ENCODE measurements at places on chromosomes 16 and 17. TPM values are rescaled to one million over a fixed set of nuclear protein-coding genes. Genes with fewer than 3 reads are reported as not detected.

GRCh38 chr16:50099957-50100648 is 34.3 kb downstream of the HEATR3 start:
- DNase-seq = no peak
- H3K36me3 ChIP-seq = peaks cover 31% of the 10 kb centered on the region
- H3K27ac ChIP-seq = no peak overlapping the region
- no peaks in the 10 kb centered on the region for H3K4me1 ChIP-seq
- H3K4me3 ChIP-seq = no peak overlapping the region
- H3K27me3 ChIP-seq = no peaks in the 10 kb centered on the region

Gene HSDL1
- polyA plus RNA-seq = 16.6 TPM

GRCh38 chr16:69219279-69219678 is 32.3 kb downstream of the SNTB2 start:
- H3K4me3 ChIP-seq = no peak overlapping the region
- no peaks in the 10 kb centered on the region for H3K4me1 ChIP-seq
- H3K36me3 ChIP-seq = no peaks in the 10 kb centered on the region
- no peaks in the 10 kb centered on the region for H3K27me3 ChIP-seq
- H3K27ac ChIP-seq = no peak overlapping the region

- no peak for DNase-seq
- H3K27me3 ChIP-seq = no peaks in the 10 kb centered on the region
- H3K4me1 ChIP-seq = peaks cover 10% of the 10 kb centered on the region
- H3K4me3 ChIP-seq = no peak overlapping the region
These were observed 16.7 kb downstream of the EPOP start for GRCh38 chr17:38657824-38658740.

Gene RPL13
- 3,901 TPM for polyA plus RNA-seq
